ENCODE measurements at places on chromosomes 5 and 9.

DNA sequence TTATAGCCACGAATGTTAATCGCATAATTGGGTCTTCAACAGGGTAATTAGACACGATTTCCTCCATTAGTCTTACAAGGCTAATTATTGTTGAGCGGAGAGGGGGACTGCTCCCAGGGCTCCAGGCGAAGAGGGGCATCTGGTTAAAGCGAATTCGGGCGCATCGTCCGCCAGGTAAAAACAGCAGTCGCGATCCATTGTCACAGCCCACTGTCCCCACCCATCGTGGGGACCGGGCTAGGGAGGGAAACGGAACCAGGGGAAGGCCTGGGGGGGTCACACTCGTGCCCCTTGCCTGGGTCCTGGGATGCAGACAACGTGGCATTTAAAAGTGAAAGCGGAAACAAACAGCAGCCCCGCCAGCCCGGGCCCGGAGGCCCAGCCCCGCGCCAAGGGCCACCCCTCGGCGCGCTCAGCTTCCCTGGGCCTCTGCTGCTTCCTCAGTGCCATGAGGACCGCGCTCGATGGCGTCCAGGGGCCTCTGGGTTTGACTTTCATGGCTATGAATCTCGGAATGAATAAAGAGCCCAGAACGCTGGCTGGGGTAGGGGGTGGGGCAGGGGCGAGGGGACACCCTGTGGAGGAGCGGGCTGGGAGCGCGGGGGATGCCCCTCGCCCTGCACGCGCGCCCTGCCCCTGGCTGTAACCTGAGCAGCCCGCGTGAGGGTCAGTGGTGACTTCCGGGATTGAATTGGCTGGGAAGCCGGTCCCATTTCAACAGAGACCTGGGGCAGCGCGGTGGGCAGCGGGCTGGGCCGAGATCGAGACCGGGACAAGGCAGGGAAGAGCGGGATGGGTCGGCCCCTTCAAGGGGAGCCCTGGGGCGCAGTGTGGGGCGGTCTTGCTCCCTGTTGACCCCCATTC, 99.9 kb downstream of the GTF3C4 start:
- DNase-seq = peak; percentile 36

DNA sequence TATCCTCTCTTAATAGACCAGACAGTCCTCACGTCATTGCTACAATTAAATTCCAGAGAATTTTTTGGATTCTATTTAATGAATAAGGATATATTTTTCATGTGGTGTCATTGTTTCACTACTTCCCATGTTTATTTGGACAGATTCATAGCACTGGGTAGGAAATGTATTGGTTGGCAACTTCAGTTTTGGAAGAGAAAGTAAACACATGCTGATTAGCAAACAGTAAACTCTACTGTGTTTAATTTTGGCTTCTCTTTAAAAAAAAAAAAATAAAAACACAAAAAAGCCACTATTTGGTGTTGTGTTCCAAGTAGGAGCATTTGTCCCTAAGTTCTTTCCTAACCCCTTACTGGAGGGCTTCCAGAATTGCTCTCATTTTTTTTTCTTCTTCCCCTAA, 77.3 kb downstream of the NFIB start:
- no peak for DNase-seq

GRCh38 chr9:108687006-108687987, 168.5 kb downstream of the ACTL7B start:
- peak; percentile 93 for DNase-seq

DNA sequence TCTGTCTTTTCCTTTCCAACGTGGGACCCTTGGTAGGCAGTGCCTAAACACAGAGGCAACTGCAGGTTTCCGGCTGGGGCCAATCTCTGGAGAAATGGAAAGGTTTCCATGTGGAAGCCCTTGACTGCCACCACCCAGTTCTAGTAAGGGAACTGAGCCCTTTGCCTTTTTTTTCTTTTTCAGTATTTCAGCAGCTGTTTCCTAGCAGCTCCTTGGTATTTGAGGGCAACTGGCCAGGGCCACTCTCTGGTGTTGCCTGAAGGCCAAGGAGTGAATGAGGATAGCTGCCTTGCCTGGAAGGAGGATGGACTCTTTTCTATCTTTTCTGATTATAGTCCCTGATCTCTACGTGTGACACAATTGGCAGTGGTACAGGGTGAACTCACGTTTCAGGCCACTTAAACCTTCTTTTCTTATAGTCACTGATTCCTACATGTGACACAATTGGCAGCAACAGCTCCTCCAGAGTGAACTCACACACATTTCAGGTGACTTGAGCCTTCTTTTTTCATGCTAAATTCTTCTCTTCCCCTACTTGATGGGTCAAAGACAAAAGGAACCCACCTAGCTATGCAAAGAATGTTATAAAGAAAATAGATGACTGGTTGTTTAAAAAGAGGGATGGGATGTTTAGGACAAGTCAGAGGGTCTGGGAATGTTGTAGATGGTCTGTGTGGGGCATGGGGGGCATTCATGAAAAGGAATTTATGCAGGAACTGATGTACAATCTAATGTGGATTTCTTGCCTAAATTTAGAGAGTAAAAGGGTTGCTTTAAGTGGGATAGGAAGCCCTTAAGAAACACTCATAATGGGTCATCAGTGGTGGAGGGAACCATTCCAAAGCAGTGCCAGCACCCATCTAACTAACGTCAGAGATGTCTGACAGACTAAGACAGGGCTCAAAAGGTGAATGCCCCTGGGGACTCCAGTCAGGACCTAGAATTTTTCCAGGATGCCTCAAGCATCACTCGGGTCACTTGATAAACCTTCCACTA, 190.1 kb downstream of the TMEM232 start:
- peak; percentile 30 for DNase-seq

DNA sequence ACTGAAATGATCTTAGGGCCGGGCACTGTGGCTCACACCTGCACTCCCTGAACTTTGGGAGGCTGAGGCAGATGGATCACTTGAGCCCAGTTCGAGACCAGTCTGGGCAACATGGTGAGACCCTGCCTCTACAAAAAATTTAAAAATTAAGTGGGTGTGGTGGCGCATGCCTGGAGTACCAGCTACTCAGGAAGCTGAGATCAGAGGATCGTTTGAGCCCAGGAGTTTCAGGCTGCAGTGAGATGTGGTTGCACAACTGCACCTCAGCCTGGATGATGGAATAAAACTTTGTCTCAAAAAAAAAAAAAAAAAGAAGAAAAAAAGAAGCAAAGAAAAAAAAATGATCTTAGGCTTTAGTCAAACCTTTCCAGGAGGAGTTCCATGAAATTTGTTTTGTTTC, 41.8 kb downstream of the MEF2C start:
- no peak for DNase-seq

DNA sequence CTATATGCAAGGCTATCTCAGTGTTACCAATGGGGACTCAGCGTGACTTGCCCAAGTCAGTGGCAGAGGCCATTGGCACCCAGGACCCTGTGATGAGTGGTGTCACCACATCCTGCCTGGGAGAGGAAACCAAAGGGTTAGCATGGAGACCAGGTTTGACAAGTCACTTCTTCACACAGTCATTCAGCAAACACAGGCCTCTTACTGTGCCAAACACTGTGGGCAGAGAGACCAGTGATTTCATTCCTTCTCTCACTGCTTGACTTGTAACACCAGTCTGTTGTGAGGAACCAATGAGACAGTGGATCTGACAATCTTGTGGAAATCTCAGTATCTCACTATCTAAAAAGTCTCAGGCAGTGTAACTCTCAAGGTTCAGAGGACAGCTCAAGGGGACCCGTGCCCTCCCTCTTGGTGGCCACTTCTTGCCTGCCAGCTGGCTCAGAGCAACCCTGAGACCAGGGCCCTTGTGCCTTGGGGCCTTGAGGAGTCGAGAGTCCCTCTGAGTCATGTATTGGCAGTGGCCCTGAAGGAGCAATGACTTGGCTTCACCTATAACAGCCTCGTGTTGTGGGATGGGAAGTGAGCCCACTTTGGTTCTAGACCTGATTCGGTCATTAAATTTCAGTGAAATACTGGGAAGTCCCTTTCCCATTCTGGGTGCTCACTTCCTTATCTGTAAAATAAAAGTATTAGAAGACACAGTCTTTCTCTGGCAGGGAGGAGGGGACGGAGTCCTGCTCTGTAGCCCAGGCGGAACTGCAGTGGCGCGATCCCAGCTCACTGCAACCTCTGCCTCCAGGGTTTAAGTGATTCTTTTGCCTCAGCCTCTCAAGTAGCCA, 1.6 kb downstream of the FABP6 start:
- peak; percentile 32 for DNase-seq
